ENCODE measurements at places on chromosomes 5 and 9.

DNA sequence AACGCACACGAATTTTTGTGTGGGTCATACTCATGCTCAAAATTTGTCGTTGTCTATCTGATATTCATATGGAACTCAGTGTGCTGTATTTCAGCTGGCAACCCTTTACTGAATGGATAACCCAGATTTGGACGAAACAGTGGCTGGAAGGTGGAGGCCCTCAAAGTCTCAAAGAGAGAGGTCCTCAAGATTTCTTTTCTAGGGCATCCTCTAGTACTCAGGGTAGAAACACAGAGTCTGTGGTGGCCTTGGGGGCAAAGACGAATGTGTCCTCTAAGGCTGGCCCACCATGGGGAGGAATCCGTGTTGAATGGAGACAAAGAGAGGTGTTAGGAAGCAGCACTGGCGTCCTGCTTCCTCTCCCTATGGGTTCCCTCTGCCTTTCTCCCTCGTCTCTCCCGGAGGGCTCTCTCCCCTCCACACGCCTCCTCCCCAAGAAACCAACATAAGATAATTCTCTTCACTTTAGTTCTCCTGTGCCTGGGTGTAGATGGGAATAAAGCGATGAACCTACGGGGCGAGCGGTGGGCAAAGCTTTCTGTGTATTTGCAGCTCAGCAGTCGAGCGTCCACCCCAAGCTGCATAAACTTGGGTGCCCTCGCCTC, 333.7 kb downstream of the CWC27 start:
- peak; percentile 77 for DNase-seq

GRCh38 chr9:13971966-13972655, 341.8 kb downstream of the NFIB start:
- peak; percentile 60 for DNase-seq

DNA sequence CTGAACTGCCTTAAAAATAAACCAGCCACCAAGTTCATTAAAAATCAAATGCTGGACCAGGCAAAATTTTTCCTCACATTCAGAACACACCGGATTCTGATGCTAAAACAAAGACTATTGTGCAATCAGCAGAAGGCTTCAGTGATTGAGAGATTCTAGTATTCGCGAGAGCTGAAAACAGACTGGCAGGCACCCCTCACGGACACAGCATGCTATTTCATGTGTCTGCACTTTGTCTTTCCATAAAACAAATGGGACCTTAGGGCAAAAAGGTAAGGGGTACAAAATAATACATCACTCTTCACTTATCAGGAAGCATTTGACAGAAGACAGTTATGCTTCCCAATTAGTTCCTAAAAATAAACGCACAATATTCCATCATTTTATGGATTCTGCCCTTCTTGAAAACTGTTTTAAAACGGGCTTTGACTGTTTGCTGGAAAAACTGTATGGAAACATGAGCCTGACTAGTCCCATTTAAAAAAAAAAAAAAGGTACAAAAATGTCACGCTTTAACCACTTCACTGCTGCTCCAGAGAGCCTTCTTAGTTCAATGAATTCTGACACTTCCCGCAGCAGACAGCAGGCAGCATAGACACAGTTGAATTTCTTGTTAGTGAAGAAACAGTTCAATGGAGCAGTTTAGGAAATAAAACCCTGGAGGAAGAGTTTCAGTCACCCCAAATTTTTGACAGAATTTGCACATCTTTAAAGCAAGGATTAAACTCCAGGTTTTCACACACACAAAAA, 99.2 kb downstream of the MED27 start:
- DNase-seq: no peak

GRCh38 chr5:93589152-93589828, 6.3 kb downstream of the NR2F1 start:
- DNase-seq: peak; percentile 73

DNA sequence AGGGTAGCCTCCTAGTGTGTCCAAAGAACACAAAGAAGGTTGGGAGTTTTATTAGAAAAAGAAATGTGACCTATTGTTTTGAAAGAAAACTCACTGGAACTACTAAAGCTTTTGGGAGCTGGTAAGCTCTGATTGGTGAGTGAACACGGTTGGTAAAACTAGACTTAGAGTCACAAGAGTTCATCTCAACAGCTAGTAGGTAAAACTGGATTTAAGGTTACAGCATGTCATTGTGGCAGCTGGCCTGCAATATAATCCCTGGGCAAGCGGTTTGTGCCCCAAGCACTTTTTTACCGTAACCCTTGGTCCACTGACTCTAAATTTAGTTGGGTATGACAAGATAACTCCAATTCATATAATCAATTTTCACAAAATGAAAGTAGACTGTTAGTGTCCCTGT, 47.4 kb downstream of the UBAP2 start:
- no peak for DNase-seq

DNA sequence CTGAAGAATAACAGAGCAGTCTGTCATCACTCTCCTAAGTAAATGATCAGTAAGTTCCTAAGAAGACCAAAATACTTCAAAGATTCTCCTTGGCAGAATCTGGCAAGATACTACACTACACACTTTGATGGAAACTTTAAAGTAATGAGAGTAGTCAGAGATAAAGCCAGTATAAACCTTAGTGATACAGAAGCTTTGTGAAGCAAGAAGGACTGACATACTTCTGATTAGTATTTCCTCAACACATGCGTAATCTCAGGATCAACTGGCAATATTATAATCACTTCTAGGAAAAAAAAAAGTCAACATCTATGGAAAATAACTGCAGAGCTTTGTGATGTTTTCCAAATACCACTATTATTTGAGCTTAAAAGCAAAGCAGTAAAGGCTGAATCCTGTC, 34.0 kb upstream of the ADAMTS19 start:
- DNase-seq: no peak

- DNase-seq: no peak
Observed at GRCh38 chr5:109250533-109251329, 159.0 kb downstream of the PJA2 start.

DNA sequence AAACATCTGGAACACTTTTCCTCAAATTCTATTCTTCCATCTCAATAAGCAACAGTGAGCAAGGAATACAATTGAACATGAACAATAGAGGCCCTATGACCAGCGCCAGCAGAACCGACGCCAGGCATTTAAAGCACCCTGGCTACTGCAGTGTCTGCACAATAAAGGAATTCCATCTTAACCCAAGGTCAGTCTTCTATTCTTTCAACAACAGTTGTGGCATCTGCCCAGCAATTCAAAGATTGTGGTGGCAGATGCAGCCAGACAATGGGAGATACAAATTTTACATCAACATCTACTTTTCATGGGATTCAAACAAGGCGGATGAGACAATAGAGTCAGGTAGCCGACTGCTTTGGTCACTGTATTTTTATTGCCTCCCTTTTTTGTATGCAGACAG, 65.9 kb downstream of the ELL2 start:
- DNase-seq: no peak

DNA sequence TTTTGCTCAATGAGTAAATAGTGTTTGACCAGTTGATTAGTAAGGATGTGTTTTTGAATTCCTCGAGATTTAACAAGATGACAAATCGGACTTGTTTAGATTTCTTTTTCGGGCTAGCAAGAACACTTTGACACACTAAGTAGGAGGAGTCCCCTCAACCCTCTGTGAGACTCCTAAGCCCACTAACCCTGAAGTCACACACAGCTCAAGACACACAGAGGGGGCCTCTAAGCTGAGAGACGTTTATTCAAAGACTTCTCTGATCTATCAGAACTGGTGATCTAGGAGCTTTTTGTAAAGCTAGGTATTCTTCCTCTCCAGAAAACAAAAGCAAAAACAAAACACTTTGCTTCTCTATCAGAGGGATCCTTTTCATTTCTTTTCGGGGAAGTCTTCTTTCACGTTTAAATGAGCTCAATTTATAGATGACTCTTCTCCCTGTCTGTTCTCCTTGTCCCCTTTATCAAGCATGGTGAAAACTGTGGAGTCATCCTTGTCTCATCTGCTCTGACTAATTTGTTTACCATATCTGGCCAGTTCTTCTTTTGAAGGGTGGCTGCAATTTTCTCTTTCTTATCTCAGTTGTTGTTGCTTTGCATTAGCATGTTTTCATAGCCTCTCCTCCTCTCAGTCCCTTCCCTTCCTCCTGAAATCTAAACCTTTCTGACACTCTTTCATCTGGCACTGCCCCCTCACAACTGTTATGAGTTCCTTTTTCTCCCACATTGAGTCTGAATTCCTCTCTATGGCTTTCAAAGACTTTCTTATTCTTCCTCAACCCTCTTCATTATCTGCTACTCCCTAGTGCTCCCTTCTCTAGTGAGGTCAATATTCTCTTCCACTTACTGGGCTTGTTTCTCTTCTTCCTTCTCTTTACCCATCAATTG, 68.5 kb upstream of the RAI14 start:
- no peak for DNase-seq

DNA sequence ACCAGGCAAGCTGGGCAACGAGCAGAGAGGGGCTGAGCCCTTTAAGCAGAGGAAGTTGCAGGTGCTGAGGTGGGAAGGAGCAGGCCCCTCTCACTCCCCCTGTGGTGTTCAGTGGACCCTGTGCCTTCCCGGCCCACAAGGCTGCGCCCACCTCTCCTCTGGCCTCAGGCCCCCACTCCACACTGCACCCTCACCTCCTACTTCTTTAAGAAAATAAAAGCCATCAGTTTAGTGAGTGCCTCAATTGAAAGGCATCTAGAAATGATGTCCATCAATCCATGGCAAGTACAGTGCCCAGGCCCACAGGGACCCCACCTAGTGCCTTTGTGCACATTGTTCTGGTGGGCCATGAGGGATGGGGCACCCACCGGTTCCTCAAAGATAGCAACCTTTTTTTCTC, 158.0 kb downstream of the PAX5 start:
- DNase-seq: no peak

DNA sequence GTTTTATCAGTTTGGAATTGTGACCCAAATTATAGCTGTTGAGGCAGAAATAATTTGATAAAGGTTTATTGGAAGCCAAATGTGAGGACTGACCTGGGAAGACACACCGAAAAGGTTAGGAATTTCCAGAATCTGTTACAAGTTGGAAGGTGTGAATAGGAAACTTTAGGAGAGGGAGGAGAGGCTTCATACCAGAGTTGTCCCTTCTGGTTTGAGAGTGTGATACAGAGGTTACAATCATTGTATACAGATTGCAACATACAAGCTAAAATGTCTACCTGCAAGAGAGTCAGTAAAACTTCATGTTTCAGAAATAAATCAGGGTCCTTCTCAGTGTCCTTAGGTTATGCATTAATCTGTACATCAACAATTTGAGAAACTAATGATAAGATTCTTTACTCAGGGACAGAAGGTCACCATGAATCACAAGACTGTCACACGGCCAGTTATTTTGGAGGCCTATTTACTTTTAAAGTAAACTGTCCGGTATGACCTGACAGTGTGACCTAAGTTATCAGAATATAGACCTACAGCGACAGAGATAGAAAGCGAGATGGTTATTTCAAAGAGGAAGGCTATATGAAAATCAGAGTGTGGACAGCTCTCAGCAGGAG, 204.9 kb upstream of the CTNND2 start:
- DNase-seq: no peak

DNA sequence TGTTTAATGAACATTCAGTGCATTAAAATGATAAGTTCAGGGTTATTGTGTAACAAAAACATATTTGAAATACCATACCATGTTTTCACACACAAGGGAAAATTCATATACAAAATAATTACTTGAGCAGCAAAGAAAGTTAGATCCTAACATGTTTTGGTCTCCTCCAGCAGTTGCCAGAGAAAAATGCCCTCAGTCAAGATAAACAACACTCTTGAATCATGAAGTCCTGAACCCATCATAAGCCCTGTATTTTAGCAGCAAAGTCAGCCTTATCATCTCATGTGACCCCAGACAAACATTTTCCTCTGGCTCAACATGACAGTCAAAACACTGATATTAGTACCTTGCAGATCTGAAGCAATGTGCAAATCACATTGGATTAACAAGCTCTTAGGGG, 1541.1 kb upstream of the WWC1 start:
- no peak for DNase-seq

DNA sequence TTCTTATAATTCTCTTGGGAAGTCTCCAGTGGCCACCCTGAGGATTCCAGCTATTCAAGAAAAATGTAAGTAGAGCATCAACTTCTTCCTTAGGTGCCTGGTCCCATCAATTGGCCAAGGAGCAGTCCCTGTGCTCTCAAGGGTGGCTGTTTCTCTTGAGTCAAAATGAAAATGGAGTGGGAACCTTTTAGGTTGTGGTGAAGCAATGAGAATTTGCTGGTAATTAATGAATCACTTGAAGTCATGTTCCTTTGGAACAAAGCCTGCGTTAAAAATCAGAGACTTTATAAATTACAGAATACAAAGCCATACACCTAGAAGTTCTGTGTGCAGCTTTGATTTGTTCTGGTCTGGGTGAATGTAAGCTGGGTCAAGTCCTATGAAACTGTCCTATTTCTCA, 48.9 kb downstream of the IL31RA start:
- DNase-seq: no peak

DNA sequence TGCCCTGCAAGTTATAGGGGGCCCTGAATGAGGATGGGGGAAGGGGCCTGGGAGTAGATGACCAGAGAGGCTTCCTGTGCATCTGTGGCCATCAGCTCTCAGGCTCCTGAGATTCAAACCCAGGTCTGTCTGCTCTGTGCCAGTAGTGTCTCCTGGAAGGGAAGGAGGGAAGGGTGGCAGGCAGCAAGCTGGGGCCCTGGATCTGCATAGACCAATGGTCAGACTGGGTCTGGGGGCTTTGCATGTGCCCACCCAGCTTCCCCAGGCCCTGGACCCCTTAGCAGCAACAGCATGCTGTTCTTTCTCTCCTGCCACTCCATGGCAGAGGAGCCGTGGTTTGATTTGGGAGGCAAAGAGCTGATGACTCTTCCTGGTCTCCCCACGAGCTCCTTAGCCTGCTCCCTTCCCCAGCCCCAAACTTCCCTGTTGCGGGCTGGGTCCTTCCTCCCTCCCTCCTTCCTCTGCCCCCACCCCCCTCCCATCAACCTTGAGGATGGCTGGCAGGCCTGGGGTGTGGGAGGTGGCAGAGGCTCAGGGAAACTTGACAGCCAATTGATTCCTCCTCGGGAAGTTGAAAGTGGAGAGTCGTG, 31.6 kb downstream of the DAB2IP start:
- DNase-seq: no peak

DNA sequence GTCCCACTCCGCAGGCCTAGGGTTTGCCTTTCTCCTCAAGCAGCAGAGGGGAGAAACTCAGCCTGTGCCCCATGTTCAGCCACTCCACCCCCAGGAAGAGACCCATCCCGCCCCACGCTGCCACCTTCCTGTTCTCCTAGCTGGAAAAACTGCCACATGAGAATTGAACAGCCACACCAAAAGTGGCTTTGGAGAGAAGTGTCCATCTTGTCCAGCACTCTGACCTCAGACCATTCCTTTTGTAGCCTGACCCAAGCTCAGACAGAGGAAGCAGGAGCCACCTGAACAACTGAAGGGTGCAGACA, 8.3 kb upstream of the SLC25A48 start:
- DNase-seq: no peak

DNA sequence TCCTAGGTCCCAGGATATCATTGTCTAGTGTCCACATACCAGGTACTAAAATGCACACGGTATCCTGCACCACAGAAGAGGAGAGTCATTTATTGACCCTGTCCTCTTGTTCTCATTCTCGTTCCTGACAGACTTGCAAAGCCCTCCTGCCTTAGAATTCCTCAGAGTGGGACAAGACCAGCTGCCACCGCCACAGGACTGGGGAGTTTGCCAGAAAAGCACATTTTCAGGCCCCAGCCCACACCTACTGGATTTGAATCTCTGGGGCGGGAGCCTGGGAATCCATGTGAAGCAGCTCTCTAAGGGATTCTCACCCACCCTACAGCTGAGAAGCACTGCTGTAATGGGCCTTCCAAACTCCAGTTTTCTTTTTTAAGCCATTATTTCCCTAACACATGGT, 68.0 kb upstream of the FANCC start:
- no peak for DNase-seq

- DNase-seq: peak; percentile 6
Observed at GRCh38 chr5:98604721-98605425, 168.6 kb upstream of the RGMB start.

GRCh38 chr9:135077497-135078200, 9.8 kb upstream of the OLFM1 start:
- DNase-seq: peak; percentile 44
